ENCODE measurements at places on chromosomes 6 and 20. TPM values are rescaled to one million over a fixed set of nuclear protein-coding genes. Genes with fewer than 3 reads are reported as not detected.

GRCh38 chr6:168939796-168940195 lies 313.9 kb downstream of the THBS2 start:
- no peaks in the 10 kb centered on the region for H3K27me3 ChIP-seq
- no peak for DNase-seq
- no peak overlapping the region for H3K27ac ChIP-seq

Gene DNMT3B
- 1.3 TPM for total RNA-seq

Gene IER3
- total RNA-seq: 43.8 TPM

DNA sequence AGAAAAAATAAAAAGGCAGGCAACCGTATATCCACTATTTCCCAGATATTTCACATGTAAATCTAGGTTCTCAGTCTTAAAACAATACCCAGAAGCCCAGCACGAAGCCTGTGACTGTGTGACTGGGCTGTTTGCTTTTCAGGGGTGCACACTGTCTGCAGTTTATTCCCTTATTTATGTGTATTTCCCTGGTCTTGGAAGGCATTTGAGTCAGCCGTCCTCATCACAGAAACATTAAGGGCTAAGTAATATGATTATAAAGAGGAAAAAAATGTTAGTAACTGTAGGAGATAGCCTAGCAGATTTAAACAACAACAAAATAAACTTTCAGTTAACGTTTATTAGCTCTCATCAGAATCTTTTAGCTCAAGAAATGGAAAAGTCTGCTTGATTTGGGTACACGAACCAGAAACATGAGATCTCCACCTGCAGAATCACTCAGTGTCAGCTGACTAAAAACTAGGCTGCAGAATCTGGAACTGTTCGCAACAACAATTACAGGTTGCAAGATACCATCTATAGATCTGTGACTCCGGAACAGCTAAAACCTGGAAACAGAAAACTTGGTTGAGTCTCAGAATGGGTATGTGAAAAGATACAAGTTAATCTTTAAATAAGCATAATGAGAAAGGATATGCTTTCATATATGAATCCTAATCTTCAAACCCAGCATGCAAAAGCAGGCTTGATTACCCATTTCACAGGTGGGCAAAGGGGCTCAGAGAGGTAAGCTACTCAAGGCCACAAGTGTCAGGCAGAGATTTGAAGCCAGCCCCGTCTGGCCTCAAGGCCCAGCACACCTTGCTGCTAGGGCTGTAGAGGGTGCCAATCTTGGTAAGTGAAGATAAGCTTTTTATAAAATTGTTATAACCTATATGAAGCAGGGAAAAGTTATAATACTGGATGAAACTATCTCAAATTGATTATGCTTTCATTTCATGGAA lies 21.1 kb downstream of the GCLC start:
- H3K4me1 ChIP-seq: peaks cover 14% of the 10 kb centered on the region
- H3K36me3 ChIP-seq: peaks cover 7% of the 10 kb centered on the region
- H3K4me3 ChIP-seq: no peak overlapping the region
- no peaks in the 10 kb centered on the region for H3K27me3 ChIP-seq
- no peak overlapping the region for H3K27ac ChIP-seq

DNA sequence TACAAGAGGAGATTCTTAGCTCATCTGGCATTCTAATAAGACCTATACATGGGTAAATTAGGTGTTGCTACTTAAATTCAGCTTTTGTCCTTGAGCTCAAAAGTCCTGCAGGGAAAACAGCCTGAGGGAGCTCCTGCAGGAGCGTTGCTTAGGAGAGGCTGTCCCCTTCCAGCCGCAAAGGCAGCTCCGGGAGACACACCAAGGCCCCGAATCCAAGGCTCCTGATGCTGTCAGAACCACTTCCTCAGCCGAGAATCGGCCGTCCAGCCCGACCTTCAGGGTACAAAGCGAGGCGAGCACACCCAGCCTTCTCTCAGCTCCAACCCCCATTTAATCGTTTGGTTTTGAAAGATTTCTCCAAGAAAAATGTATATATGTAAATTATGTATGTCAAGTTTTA lies 87.0 kb downstream of the DACT2 start:
- H3K27me3 ChIP-seq: no peaks in the 10 kb centered on the region
- no peaks in the 10 kb centered on the region for H3K36me3 ChIP-seq
- no peak for DNase-seq
- H3K27ac ChIP-seq: no peak overlapping the region
- no peaks in the 10 kb centered on the region for H3K4me1 ChIP-seq

Gene SALL4
- not detected for total RNA-seq

- no peaks in the 10 kb centered on the region for H3K27me3 ChIP-seq
- no peak overlapping the region for H3K4me3 ChIP-seq
- peaks cover 23% of the 10 kb centered on the region for H3K4me1 ChIP-seq
Observed at GRCh38 chr6:30321692-30322388, 4.9 kb upstream of the TRIM39 start.

- H3K27ac ChIP-seq: no peak overlapping the region
- DNase-seq: no peak
- no peaks in the 10 kb centered on the region for H3K4me1 ChIP-seq
- H3K27me3 ChIP-seq: no peaks in the 10 kb centered on the region
Observed at GRCh38 chr6:167937948-167938911, 59.2 kb upstream of the KIF25 start.

Gene KCNK16
- not detected for total RNA-seq

GRCh38 chr6:137792160-137793033 lies 74.7 kb upstream of the TNFAIP3 start:
- peaks cover 6% of the 10 kb centered on the region for H3K4me1 ChIP-seq
- H3K27ac ChIP-seq: no peak overlapping the region
- no peaks in the 10 kb centered on the region for H3K27me3 ChIP-seq

Gene TM9SF4
- 33.4 TPM for total RNA-seq

DNA sequence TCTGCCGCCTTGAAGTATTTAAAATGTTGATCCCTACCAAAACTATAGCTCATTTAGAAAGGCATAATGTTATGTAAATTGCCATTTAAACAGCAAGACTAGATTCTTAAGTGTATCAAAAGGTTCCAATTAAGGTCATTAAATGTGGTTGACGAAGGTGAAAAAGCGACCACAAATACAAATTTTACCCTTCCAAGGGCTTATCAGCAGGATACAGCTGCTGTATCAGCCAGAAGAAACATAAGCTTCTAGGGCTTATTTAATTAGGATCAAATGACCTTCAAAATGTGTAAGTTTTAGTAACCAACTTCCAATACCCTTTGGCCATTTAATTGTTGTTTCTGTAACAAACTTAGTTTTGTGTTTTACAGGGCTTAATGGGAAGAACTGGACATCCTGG lies 139.9 kb downstream of the COL9A1 start:
- H3K4me3 ChIP-seq: no peak overlapping the region
- H3K4me1 ChIP-seq: no peaks in the 10 kb centered on the region
- H3K27me3 ChIP-seq: no peaks in the 10 kb centered on the region
- no peaks in the 10 kb centered on the region for H3K36me3 ChIP-seq

- H3K36me3 ChIP-seq: no peaks in the 10 kb centered on the region
- no peak overlapping the region for H3K27ac ChIP-seq
- no peak overlapping the region for H3K4me3 ChIP-seq
- no peaks in the 10 kb centered on the region for H3K27me3 ChIP-seq
- no peak for DNase-seq
- H3K4me1 ChIP-seq: no peaks in the 10 kb centered on the region
Observed at GRCh38 chr6:92024110-92024509, 1395.2 kb downstream of the EPHA7 start.

Gene SLC17A2
- total RNA-seq: not detected

- no peaks in the 10 kb centered on the region for H3K36me3 ChIP-seq
- H3K27ac ChIP-seq: no peak overlapping the region
- peaks cover 6% of the 10 kb centered on the region for H3K4me1 ChIP-seq
- DNase-seq: peak; percentile 12
Observed at GRCh38 chr20:381581-382290, 1.2 kb downstream of the TRIB3 start.

GRCh38 chr6:107329063-107329860 lies 130.1 kb downstream of the PDSS2 start:
- DNase-seq: no peak
- H3K36me3 ChIP-seq: no peaks in the 10 kb centered on the region
- H3K27ac ChIP-seq: no peak overlapping the region
- H3K4me3 ChIP-seq: no peak overlapping the region
- no peaks in the 10 kb centered on the region for H3K4me1 ChIP-seq
- H3K27me3 ChIP-seq: no peaks in the 10 kb centered on the region

GRCh38 chr6:142429195-142429594 lies 127.4 kb downstream of the ADGRG6 start:
- H3K27me3 ChIP-seq: no peaks in the 10 kb centered on the region
- no peak for DNase-seq
- no peak overlapping the region for H3K4me3 ChIP-seq
- H3K4me1 ChIP-seq: no peaks in the 10 kb centered on the region
- no peaks in the 10 kb centered on the region for H3K36me3 ChIP-seq
- H3K27ac ChIP-seq: no peak overlapping the region

- H3K4me3 ChIP-seq: no peak overlapping the region
- DNase-seq: no peak
- no peaks in the 10 kb centered on the region for H3K27me3 ChIP-seq
- no peaks in the 10 kb centered on the region for H3K36me3 ChIP-seq
Observed at GRCh38 chr6:38750968-38751615, 36.0 kb downstream of the DNAH8 start.

DNA sequence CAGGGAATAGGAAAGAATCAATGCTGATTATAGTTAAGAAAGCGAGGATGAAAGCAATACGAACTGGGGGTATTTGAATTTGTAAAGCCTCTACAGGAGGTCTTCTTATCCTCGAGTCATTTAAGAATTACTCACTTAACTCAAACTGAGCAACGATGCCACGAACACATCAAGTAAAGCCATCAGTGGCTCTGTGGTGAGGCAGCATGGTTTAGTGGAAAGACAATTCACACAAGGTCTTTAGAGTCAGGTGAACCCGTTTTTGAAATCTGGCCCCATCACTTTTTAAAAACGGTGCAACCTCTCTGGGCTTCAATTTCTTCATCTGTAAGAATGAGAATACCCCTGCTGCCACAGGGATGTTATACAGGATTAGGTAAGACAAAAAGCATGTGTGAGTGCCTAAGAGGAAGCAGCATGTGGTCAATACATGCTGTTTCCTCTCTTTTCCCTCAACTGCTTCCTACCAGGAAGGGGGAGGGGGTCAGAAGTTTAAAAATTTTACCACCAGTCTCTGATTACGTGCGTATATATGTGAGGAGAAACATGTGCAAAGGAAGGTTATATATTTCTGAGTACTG lies 162.0 kb downstream of the BTBD9 start:
- no peak for DNase-seq
- no peaks in the 10 kb centered on the region for H3K36me3 ChIP-seq
- H3K27ac ChIP-seq: no peak overlapping the region

DNA sequence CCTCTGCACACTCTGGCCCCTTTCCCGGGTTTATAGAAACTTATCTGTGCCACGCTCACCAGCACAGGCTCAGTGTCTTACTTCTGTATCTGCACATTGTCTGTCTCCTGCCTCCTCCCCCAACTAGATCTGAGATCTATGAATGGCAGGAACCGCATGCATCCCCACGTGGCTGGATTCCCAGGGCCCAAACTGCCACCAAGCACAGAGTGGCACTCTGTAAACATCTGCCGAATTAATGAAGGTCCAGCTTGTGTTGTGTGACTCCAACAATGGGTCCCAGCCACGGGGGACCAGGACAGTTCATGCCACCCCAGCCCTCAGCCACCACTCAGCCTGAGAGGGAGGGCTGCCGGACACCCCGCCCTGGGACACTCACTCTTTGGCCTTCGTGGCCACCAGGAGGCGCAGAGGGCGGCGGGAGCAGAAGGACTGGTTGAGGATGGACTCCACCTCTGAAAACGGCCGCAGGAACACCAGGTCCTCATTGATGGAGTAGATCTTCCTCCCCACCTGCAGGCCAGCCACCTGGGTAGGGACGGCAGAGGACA lies 171.1 kb downstream of the PREX1 start:
- H3K36me3 ChIP-seq: peaks cover 49% of the 10 kb centered on the region
- no peak overlapping the region for H3K27ac ChIP-seq
- no peaks in the 10 kb centered on the region for H3K27me3 ChIP-seq
- H3K4me1 ChIP-seq: peaks cover 12% of the 10 kb centered on the region
- no peak overlapping the region for H3K4me3 ChIP-seq

Gene DLK2
- total RNA-seq: not detected

Gene XKR7
- total RNA-seq: not detected

GRCh38 chr6:30735668-30736314 lies 6.7 kb downstream of the FLOT1 start:
- no peaks in the 10 kb centered on the region for H3K27me3 ChIP-seq
- H3K4me3 ChIP-seq: no peak overlapping the region
- H3K27ac ChIP-seq: no peak overlapping the region

- no peaks in the 10 kb centered on the region for H3K27me3 ChIP-seq
- H3K36me3 ChIP-seq: no peaks in the 10 kb centered on the region
- no peak overlapping the region for H3K27ac ChIP-seq
- H3K4me3 ChIP-seq: no peak overlapping the region
- H3K4me1 ChIP-seq: no peaks in the 10 kb centered on the region
- no peak for DNase-seq
Observed at GRCh38 chr20:5877128-5877527, 73.2 kb downstream of the TRMT6 start.

Gene PANK2
- total RNA-seq: 58.3 TPM

DNA sequence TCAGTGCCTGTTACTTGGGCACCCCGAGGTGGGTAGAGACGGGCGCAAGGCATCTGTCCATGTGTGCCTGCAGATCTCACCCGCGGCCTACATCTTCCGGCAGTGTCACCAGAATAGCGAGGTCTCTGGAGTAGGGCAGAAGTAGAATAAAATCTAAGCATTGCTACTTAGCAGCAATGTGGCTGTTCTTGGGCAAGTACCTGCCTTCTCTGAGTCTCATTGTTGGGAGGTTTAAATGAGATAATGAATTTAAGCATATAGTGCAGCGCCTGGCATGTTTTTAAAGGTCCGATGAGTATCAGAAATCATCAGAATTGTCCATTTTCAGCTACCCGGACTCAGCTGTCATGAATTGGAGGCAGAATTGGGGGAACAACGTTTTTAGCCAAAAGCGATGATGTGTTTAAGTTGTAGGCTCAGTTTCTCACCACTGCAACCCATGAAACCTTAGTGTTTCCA lies 800 bp downstream of the ABCC10 start:
- peak overlapping the region; percentile 92 for H3K4me3 ChIP-seq
- no peaks in the 10 kb centered on the region for H3K27me3 ChIP-seq
- DNase-seq: no peak
- H3K27ac ChIP-seq: peak overlapping the region; percentile 81
- peaks cover 6% of the 10 kb centered on the region for H3K36me3 ChIP-seq

GRCh38 chr6:45966797-45967196 lies 48.9 kb downstream of the CLIC5 start:
- H3K4me1 ChIP-seq: no peaks in the 10 kb centered on the region
- H3K27ac ChIP-seq: no peak overlapping the region
- H3K27me3 ChIP-seq: no peaks in the 10 kb centered on the region
- no peak for DNase-seq

DNA sequence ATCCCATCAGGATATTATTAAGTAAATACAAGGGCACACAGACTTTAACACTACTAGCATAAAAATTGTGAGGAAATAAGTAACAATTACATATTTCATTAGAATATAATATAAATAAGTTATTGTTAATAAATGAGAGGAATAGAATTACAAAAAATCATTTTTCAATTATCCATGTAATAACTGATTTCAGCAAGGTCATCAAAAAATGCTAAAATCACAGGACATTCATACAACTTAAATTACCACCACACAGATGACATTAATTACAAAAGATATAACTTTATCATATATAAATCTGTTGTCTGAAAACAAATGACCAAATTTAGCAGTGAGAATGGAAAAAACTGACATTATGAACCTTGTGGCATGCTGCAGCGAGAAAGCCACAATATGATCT lies 37.0 kb downstream of the STX7 start:
- H3K4me1 ChIP-seq: peaks cover 4% of the 10 kb centered on the region
- H3K27me3 ChIP-seq: no peaks in the 10 kb centered on the region
- no peak overlapping the region for H3K27ac ChIP-seq

GRCh38 chr6:37556881-37557644 lies 57.4 kb upstream of the CCDC167 start:
- no peaks in the 10 kb centered on the region for H3K27me3 ChIP-seq
- H3K27ac ChIP-seq: no peak overlapping the region
- H3K4me1 ChIP-seq: peaks cover 13% of the 10 kb centered on the region
- no peaks in the 10 kb centered on the region for H3K36me3 ChIP-seq
